ENCODE measurements at places on chromosomes 1 and 21.

- peak; percentile 54 for DNase-seq
Observed at GRCh38 chr1:44318097-44319088, 36.7 kb downstream of the ERI3 start.

DNA sequence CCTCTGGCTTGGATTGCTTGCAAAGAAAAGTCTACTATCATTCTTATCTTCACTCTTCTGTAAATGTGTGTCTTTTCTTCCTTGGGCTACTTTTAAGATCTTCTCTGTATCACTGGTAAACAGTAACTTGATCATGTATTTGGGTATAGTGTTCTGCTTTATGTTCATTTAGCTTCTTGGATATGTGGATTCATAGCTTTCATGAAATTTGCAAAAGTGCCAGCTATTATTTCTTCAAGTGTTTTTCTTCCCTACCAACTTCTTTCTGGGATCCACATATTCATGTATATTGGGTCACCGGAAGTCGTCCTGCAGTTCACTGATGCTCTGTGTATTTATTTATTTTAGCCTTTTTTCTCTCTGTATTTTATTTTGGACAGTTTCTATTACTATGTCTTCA is 11.3 kb downstream of the SYNJ1 start:
- no peak for DNase-seq

DNA sequence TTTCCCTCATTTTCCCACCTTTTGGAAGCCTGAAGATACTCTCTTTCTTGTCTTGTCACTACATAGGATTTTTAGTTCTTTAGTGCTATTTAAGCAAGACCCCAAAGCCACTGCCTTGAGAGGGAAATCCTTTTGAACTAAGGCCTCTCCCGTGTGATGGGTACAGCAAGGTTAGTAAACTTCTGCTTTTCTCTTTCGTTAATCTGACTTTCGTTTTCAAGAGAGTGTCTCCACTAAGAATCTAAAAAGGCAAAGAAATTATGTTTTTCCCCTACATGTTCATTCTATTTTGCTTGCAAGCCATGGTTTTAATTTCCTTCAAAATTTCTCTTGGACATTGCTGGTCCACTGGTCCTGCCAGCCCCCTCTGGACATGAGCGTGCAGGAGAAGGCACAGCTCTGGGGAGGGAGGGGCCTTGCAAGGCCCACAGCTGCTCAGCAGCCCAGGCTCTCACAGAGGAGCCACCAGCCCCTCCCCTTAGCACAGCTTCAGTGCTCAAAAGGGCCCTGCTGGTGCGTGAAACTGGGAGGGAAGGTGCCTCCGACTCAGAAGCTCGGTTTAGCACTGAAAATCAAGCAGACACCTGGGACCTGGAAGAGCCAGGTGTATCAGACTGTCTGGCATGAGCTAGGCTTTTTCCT is 210.9 kb upstream of the GALNT2 start:
- DNase-seq, result peak; percentile 37

- no peak for DNase-seq
Observed at GRCh38 chr1:221873673-221874072, 131.8 kb upstream of the DUSP10 start.

GRCh38 chr1:67792103-67792502 is 41.2 kb downstream of the GNG12 start:
- no peak for DNase-seq

DNA sequence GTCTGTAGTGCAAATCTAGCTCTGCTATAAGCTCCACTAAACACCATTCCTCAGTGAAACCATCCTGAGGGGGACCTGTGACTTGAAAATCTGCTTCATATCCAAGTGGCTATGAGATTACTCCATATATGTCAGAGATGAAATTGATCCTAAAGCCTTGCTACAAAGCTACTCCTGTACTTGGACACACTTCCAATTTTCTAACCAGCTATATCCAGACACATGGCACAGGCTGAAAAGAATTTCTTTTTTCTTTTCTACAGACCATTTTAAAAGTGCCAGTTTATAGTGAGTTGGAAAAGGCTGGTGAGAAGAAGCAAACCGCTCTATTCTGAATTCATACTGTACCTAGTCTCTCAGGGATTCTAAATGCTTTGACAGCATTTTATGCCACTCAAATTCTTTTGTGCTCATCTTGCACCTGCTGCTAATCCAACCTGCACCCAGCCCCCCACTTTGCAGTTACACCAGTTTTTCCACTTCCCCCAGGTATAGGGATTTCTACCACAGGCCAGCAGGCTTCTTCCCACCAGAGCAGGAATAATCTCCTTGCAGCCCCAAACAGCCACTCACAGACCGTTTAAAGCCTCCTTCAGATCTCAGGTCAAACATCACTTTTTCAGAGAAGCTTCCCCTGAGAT is 112.5 kb downstream of the RERE start:
- DNase-seq, result no peak

DNA sequence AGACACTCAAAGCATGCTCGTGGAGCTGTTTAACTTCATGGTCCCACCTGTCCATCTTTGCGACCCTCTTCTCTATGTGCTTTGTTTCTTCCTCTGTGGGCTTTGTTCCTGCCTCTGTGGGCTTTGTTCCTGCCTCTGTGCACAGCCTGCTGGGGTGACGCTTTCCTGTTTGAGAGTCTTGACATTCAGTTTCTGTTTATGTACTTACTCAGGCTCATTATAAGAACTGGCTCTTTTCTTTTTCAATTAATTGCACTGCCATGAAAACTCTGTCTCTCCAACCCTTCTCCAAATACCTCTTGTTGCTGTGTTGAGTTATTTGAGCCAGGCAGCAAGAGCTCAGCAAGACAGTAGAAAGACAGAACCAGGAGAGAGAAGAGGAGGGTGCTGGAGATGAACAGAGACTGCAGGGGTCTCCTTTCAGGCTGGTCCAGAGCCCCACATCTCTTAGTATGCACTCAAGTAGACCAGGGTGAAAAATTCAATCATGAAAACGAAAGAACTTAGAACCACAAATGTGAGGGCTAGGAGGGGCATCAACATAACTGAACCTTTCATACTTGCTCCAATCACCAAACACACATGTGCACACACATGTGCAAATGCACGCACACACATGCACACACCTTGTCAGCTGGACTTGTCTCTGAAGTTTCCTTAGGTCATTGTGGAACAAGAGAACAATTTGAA is 88.3 kb upstream of the SGIP1 start:
- no peak for DNase-seq

- DNase-seq, result no peak
Observed at GRCh38 chr1:149997585-149998262, 12.8 kb downstream of the OTUD7B start.

DNA sequence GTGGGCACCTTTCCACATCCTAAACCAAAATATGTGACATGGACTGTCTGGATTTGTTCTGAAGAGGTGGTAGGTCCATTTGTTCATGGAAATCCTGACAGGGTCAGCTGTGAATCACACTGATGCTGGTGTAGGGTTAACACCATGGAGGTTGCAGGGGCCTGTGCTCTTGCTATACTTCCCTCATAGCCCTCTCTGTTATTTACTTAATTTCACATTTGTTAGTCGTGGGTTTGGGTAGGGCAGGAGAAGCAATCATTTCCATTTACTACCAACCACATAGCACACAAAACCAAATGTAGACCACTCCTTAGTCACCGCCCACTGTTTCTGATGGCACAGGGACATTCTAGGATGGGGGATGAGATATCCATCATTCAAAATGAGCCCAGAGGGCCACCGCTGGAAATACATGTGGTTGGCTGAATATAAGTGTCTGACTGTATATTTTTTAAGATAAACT is 61.8 kb upstream of the POU2F1 start:
- no peak for DNase-seq

- peak; percentile 11 for DNase-seq
Observed at GRCh38 chr1:71785450-71785849, 496.9 kb downstream of the NEGR1 start.

DNA sequence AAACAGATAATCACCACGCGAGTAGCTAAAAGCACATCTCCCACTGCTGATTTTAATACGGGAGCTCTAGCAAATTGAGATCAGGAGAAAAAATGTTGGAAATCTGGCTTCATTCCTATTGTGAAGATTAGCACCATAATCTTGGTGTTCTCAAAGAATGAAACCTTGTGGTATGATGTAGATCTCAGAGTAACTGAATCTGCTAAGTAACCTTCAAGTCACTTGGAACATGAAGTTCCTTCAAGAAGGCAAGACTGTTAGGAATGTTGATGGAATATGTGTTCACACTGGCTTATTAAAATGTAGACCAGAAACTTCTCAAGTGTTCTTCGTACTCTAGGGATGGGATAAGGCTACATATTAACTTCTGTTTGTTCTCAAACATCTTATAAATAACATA is 117.4 kb upstream of the CHRM3 start:
- DNase-seq, result peak; percentile 26

DNA sequence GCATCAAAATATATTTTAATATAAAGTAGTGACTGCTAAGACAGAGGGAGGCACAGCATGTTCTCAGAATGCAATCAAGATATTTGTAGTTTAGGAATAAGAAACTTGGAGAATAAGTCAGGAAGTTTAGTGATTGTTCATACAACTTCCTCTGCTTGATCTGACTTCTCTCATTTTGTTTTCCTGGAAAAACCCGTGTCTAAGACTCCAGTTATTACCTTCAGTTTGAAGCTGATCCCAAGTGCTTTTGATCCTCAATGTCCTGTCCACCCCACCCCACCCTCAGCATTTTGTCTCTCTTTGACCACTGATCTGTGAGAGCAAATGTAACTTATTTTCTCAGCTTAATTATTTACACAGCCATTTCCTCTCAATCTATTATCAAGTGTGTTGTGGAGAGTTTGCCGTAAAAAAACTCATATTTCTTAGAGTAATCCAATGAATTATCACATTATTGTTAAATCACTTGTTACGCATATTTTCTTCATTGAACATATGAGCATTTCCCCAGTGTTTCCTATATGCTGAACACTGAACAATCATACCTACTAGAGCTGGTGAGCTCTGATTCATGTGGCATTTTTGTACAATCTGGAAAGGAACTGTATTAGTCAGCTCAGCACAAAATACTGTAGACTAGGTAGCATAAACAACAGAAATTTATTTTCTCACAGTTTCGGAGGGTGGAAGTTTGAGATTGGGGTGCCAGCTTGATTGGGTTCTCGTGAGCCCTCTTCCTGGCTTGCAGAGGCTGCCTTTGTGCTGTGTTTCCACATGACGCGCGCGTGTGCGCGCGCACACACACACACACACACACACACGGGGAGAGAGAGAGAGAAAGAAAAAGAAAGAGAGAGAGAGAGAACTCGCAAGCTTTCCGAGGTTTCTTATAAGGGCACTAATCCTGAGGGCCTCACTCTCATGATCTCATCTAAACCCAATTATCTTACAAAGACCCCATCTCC is 65.5 kb upstream of the DPYD start:
- DNase-seq, result no peak

GRCh38 chr21:28516991-28517592 is 475.6 kb downstream of the LTN1 start:
- DNase-seq, result peak; percentile 75

DNA sequence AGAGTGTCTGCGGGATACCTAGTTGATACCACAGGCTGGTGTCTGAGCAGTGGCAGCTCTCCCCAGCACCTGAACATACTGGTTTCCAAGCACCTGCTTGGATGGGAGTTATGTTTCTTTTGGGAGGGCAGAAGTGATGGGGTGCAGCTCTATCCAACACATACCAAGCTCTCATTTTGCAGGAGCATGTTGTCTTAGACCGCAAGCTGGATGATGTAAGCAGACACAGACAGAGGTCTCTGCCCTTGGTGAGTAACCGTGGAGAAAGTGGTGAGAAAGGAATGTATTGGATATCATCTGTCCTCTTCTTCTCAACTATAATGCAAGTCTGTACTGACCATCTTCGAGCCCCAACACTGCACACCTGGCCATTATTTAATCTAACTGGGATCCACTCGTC is 37.4 kb downstream of the ZNF496 start:
- peak; percentile 91 for DNase-seq

- DNase-seq, result no peak
Observed at GRCh38 chr1:192147221-192147620, 11.0 kb upstream of the RGS18 start.

GRCh38 chr1:12124693-12125421 is 41.9 kb upstream of the TNFRSF1B start:
- DNase-seq, result peak; percentile 54

DNA sequence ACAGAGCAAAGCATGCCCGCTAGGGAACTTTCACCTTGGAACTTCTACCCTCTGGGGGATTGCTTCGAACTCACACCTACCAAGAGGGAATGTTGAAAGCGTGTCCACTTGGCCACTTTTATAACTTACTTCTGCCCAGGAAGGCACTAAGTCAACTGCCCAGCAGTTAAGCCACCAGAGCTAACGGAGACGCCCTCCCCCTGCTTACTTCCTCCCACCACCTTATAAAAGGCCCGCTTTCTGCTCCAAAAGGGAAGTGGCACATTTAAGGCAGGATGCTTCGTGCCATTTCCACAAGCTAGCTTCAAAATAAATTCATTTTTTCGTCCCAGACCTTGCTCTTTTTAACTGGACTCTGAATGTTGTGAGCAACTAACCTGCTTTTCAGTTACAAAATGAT is 3.2 kb upstream of the AK2 start:
- DNase-seq, result no peak

DNA sequence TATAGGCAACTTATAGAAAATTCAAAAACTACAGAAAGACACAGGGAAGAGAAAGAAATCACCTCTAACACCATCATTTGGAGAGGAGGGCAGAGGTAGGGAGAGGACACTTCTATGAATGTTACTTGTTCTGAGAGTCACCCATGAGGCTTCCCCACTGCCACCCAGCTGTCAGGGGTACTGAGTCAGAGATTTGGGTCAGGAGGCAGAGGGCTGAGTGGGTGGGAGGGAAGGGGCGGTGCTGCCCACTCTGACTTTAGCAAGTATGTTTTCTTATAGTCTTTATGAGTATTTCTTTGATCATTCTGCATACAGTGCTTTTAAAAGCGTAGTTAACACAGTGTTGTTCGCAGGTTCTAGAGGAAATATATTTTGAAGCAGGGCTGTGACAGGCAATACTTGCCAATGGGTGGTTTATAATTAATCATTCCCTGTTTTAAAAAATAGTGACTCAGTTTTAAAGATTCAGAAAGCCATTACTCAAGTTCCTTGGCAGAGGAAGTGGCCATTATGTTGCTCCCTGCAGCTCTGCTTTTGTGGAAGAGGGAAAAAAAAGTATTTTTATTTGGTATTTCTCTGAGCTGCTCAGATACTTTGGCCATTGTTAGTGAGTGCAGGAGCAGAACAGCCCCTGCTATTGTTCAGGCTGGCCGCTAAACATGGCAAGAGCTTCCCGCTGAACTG is 18.3 kb downstream of the IL6R start:
- DNase-seq, result no peak

GRCh38 chr21:38639571-38640354 is 141.5 kb upstream of the ERG start:
- no peak for DNase-seq

GRCh38 chr1:168700575-168701268 is 28.3 kb downstream of the DPT start:
- DNase-seq, result no peak

Data from LHCN-M2 (cell line).